ENCODE measurements at places on chromosomes 6 and 20. TPM values are rescaled to one million over a fixed set of nuclear protein-coding genes. Genes with fewer than 3 reads are reported as not detected.

The TMEM74B gene
- 0.13 TPM for total RNA-seq

DNA sequence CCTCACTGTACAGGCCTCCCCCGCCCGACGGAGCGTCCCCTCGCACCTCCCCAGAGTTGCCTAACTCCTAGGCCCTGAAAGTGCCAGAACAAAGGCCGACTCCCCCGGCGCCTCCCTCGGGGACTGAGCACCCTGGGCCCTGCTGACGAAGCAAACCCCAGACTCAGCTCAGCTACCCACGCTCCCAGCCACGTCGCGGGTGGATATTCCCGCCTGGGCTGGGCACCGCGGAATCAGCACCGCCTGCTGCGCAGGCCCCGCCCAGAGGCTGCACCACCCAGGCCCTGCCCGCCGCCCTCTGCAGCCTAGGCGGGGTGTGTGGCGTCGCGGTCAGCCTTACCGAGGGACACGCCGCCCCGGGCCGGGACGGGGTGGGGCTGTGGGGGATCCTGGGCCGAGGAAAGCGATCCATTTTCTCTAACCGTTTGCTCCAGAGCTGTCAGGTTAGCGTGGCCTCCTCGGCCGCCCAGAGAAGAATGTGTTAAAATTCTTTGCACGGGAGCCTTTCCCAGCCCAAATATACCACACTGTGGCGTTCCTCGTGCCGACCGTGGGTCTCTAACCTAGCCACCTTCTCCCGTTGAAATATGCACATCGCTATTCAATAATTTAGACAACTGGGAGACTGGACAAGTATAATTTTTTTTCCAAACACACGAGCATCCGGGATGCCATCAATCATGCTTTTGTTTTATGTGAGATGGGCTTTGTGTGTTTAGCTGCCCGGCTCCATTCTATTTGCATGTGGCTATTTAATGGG is 31.4 kb downstream of the TFAP2A start:
- H3K4me1 ChIP-seq, result no peaks in the 10 kb centered on the region
- peak overlapping the region; percentile 41 for H3K4me3 ChIP-seq
- H3K27me3 ChIP-seq, result peaks cover 91% of the 10 kb centered on the region
- no peaks in the 10 kb centered on the region for H3K36me3 ChIP-seq

GRCh38 chr20:31581391-31581790 is 23.7 kb upstream of the ID1 start:
- H3K36me3 ChIP-seq, result no peaks in the 10 kb centered on the region
- H3K4me3 ChIP-seq, result no peak overlapping the region
- DNase-seq, result no peak
- no peak overlapping the region for H3K27ac ChIP-seq

- no peaks in the 10 kb centered on the region for H3K4me1 ChIP-seq
- no peak for DNase-seq
- no peaks in the 10 kb centered on the region for H3K27me3 ChIP-seq
- H3K36me3 ChIP-seq, result peaks cover 13% of the 10 kb centered on the region
- no peak overlapping the region for H3K27ac ChIP-seq
These were observed 9.4 kb downstream of the EPB41L2 start for GRCh38 chr6:131053546-131054240.

The SLCO4A1 gene
- 17.1 TPM for total RNA-seq

DNA sequence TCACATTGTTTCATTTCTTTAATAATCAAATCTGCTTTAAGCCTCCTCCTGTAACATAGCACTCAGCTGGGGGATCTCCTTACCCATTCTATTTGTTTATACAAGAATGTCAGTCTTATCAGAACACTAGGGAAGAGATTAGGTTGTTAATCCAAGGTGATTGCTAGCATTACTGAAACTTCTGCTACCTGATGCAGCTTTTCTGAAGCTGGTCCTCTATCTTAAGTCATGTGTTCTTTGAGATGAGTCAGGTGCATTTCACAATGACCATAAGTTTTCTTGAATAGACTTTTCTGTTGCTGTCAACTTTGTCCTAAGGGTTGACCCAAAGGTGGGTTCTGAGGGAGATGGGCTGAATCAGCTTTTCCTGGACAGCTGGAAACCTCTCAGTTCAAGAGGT is 60.7 kb upstream of the SYNCRIP start:
- H3K4me1 ChIP-seq, result no peaks in the 10 kb centered on the region
- no peak overlapping the region for H3K4me3 ChIP-seq

DNA sequence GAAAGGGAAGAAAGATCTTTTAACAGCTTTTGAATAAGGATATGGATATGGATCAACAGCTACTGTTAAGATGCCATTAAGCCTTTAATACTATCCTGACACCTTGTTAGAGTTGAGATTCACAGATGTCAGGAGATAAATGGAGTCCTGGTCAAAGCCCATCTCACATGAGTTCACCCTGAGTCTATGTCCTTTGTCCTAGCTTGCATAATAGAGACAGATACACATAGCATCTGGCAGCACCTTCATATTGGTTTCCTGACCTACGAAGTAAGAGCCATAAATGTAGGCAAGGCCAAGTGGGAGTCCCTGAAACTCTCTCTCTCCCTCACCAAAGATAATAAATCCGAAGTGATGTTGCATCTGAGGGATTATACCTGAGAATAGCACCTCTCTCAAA is 79.1 kb upstream of the F13A1 start:
- H3K4me3 ChIP-seq, result no peak overlapping the region
- no peak overlapping the region for H3K27ac ChIP-seq
- DNase-seq, result no peak

DNA sequence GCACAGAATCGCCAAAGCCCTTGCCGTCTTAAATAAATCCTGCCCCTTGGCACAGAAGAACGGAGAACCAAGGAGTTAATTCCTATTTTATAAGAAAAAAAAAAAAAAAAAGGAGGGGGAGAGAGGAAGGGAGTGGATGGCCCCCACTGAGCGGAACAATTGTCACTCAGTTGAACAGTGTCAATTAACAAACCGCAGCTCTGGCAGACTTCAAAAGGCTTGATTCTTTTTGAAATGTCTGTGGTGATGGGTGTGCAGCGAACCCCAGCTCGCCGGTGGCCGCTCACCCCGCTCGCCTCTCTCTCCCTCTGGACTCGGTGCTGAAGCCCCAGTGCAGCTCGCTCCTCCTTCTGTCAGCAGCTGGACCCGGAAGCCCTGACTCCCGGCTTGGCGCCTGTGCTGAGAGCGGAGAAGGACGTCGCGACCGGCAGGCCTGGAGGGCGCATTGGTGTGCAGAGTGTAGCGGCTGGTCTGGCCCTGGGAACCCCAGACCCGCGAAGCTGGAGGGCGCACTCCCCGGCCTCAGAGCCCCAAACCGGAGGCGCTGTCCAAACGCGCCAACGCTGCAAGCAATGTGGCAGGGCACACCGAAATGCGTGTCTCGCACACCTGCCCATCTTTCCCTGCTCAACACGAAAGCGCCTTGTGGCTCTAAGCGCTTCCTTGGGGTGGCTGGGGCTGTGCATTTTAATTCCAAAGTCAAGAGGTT is 3.4 kb downstream of the LINC00237 start:
- no peak overlapping the region for H3K27ac ChIP-seq
- peaks cover 44% of the 10 kb centered on the region for H3K4me1 ChIP-seq
- DNase-seq, result no peak
- no peaks in the 10 kb centered on the region for H3K36me3 ChIP-seq

DNA sequence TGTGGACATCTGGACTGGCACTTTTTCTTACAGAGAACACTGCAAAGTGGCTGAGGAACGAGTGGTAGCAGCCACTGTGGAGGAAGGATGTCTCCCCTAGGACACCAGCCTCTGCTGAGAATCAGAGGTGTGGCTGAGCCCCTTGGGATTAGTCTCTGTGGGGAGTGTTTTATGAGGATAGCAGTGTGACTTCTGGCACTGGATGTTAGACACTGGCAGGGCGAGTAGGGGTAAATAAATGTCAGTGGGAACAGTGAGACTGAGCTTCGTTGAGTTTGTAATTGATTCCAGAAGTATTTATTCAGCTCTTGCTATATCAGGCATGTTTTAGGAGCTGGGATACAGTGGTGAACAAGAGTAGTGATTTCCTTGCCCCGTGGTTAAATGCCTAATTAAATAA is 124.0 kb downstream of the JARID2 start:
- no peak for DNase-seq
- no peaks in the 10 kb centered on the region for H3K36me3 ChIP-seq
- no peaks in the 10 kb centered on the region for H3K27me3 ChIP-seq
- H3K27ac ChIP-seq, result no peak overlapping the region
- no peak overlapping the region for H3K4me3 ChIP-seq

DNA sequence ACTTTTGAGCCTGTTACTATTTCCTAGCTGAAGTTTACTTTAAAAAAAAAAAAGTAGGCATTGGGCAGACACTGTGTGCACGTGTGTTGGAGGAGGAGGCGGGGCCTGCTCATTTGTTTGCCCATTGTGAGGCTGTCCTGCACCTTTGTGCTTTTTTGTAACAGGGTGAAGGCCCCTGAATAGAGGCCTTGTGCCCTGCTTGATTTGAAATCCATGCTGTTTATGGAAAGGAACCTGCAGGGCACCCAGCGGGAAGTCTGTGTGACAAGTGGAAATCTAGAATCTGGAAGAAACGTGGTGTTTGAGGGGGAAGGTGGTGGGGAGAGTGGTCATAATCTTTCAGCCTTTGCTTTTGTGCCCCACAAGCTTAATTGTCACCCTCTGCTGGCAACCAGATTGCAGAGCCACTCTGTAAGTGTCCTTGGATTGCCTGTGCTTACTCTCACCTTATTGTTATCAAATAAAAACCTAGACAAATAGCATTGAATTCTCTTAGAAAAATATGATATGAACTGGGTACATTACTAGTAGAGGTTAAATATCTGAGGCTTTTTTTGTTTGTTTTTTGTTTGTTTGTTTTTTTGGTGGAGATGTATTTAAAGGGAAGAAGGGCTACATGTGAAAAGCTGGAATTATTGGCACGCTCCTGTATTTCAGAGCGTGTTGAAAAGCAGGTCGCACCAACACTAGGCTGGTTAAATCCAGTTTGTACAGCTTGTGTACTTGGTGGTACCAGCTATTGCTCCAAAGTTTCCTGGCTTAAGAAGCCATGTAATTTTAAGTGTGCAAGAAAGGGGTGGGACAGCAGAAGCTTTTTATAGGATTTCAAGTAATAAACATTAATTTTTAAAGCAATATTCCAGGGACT is 156.3 kb downstream of the ARID1B start:
- no peak overlapping the region for H3K4me3 ChIP-seq
- no peaks in the 10 kb centered on the region for H3K36me3 ChIP-seq
- no peaks in the 10 kb centered on the region for H3K27me3 ChIP-seq
- H3K27ac ChIP-seq, result no peak overlapping the region
- H3K4me1 ChIP-seq, result no peaks in the 10 kb centered on the region
- DNase-seq, result no peak

GRCh38 chr20:63708301-63709148 is 686 bp downstream of the ZGPAT start:
- H3K4me3 ChIP-seq, result peak overlapping the region; percentile 98
- H3K36me3 ChIP-seq, result peaks cover 29% of the 10 kb centered on the region
- H3K4me1 ChIP-seq, result peaks cover 43% of the 10 kb centered on the region
- peak overlapping the region; percentile 98 for H3K27ac ChIP-seq
- no peak for DNase-seq

GRCh38 chr6:26403893-26404292 is 1.8 kb downstream of the BTN3A1 start:
- H3K27ac ChIP-seq, result no peak overlapping the region
- peak overlapping the region; percentile 4 for H3K4me3 ChIP-seq
- H3K27me3 ChIP-seq, result no peaks in the 10 kb centered on the region
- peaks cover 14% of the 10 kb centered on the region for H3K4me1 ChIP-seq

DNA sequence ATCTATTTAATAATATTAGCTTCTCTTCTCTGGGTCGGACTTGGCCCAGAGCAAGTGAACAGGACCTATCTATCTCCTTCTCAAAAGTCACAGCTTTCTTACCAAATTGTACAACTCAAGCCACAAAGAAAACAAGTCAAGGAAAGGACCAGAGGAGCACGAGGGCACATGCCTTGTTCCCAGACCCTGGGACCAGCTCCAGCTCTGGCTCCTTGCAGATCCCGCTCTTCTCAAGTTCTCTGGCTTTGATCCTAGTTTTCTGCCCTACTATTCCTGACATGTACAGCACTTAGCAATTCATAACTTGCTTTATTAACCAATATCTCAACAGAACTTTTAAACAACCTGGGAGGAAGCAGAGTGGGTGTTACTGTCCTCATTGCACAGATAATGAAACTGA is 185.9 kb downstream of the ESR1 start:
- no peaks in the 10 kb centered on the region for H3K36me3 ChIP-seq
- H3K4me1 ChIP-seq, result no peaks in the 10 kb centered on the region
- no peak overlapping the region for H3K27ac ChIP-seq

- DNase-seq, result no peak
- H3K4me1 ChIP-seq, result no peaks in the 10 kb centered on the region
- H3K27me3 ChIP-seq, result no peaks in the 10 kb centered on the region
- H3K4me3 ChIP-seq, result no peak overlapping the region
These were observed 5.1 kb downstream of the CST7 start for GRCh38 chr20:24954151-24954550.

DNA sequence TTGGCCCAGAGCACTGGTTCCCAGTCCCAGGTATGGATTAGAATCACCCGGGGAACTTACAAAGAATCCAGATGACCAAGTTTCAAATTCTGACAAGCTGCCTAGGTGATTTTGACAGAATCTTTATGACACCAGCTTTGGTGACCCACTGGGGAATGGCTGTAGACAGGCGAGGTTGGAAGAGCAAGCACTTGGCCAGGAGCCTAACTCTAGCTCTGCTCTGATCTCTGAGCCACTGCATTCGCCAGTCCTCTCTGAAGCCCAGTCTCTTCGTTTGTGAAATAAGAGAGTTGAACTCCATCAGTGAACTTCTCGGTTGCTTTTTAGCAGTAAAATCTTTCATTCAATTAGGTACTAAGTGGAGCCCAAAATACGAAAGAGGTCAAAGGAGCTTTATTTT is 161.2 kb downstream of the VEGFA start:
- no peak for DNase-seq
- no peaks in the 10 kb centered on the region for H3K36me3 ChIP-seq
- H3K4me1 ChIP-seq, result peaks cover 5% of the 10 kb centered on the region
- H3K27ac ChIP-seq, result no peak overlapping the region

The GRM4 gene
- not detected for total RNA-seq

DNA sequence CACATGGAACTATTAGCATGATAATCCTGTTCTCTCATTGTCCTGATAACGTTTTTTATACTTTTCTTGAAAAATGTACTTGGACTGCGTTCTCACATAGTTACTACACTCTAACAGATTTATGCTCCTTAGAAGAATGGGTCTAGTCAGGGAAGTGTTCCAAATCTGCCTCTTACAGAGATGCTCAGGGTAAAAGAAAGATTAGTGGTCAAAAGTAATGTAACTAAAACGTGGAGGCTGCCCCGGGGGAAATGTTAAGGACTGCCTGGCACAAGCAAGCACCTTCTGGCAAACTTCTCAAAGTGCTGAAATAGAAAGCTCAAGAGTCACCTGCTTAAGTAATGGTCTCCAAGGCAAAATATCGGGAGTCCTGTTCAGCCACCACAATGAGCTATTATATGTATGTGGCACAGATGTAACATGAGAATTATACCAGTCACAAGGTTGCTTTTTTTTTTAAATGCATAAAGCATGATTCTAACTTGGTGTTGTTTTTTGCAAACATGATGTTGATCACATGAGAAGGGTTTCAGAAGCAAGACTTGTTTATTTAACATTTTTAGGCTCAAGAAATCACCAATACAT is 244.5 kb upstream of the JARID2 start:
- no peak overlapping the region for H3K4me3 ChIP-seq
- DNase-seq, result no peak
- no peaks in the 10 kb centered on the region for H3K27me3 ChIP-seq

- no peak overlapping the region for H3K4me3 ChIP-seq
- H3K36me3 ChIP-seq, result no peaks in the 10 kb centered on the region
- H3K4me1 ChIP-seq, result no peaks in the 10 kb centered on the region
- H3K27ac ChIP-seq, result no peak overlapping the region
These were observed 555.5 kb upstream of the JARID2 start for GRCh38 chr6:14690120-14691056.

The RBBP8NL gene
- 6.2 TPM for total RNA-seq

- H3K27ac ChIP-seq, result no peak overlapping the region
- H3K4me1 ChIP-seq, result peaks cover 8% of the 10 kb centered on the region
- peaks cover 32% of the 10 kb centered on the region for H3K27me3 ChIP-seq
- no peaks in the 10 kb centered on the region for H3K36me3 ChIP-seq
- no peak for DNase-seq
These were observed 4.8 kb downstream of the COL19A1 start for GRCh38 chr6:69871107-69871506.

The SPTLC3 gene
- 9.1 TPM for total RNA-seq
